Activated CD4-positive, alpha-beta memory T cell treated with anti-CD3 and anti-CD28 coated beads for 36 hours (primary cell): ENCODE measurements at places on chromosomes 4 and X. TPM values are rescaled to one million over a fixed set of nuclear protein-coding genes. Genes with fewer than 3 reads are reported as not detected.

The CT45A6 gene
- total RNA-seq = not detected

DNA sequence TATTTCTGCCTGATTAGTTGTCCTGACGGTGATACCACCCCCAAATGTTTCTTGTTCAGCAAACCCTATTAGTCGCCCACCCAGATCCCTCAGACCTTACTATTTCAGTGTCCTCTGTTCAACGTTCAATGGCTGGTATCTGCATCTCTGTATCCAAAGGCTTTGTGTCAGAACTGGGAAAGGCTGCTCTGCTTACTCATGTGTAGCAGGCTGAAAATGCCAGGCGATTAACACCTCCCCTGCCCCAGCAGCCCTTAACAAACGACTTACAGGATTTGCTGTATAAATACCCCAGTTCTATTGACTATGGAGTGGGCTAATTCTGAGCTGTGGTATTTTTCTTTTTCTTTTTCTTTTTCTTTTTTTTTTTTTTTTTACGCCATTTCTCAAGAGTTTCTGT, 415.0 kb downstream of the ZNF674 start:
- DNase-seq = no peak

DNA sequence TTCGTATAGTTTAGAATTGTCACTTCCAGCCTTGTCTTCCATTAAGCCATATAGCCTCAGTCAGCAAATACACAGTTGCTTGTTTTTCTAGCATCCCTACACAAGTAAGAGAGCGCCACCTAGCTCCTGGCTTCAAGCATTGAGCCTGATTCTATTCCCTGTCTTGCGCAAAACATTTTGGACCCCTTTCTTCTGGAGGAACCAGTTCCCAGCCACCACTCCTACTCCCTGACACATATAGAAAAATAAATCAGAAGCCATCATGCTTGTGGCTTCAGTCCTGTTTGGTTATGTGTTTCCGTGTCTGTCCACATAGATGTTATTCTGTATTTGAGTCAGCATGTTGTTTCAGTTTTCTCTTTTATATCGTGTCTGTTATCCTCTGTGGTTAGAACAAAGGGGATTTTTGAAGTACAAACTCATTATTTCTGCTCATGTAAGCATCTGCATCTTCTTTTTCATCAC, 59.9 kb downstream of the GK start:
- DNase-seq = peak; percentile 71

GRCh38 chr4:533318-534100, 34.5 kb downstream of the PIGG start:
- no peak for DNase-seq

GRCh38 chr4:1309261-1310010, 19.7 kb downstream of the MAEA start:
- peak; percentile 74 for DNase-seq

- no peak for DNase-seq
Observed at GRCh38 chrX:124860736-124861135, 458.9 kb upstream of the TEX13C start.

DNA sequence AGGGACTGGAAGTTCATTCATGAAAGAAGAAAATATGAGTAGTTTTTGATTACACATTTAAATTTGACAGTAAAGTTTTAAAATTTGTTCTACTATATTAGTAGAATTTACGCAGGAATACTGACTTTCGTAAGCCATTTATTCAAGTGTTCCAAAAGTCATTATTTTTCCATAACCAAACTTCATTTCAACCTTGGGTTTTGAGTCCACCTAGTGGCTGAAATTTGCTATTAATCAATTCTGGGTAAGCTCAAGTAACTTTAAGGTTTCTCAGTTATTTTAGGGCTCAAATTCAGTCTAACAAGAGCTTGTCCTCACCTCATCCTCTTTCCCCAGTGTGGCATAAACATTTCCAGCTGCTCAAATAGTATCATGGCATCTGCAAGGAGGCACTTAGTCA, 175.4 kb downstream of the SH3BGRL start:
- DNase-seq = no peak

DNA sequence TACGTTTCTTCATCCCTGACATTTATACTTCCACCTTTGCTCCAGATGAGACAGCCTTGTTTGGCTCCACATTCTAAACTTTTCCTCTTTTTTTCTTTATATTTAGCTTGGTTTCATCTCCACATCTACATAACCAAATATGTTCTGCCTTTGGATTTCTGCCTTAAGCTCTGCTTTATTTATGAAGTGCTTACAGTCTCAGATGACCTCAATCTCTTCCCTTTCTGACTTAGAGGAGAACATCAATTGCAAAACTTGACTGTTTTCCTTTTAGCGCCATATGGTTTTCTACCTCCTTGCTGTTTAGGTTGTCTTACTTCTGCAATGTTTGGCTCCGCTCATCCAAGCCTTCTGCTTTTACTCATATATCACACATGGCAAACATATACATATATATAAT, 7.5 kb downstream of the ASB5 start:
- no peak for DNase-seq

- no peak for DNase-seq
Observed at GRCh38 chr4:87003266-87003665, 68.5 kb downstream of the AFF1 start.
